ENCODE measurements at places on chromosomes 11 and 22.

GRCh38 chr11:36273110-36273509 is 16.1 kb downstream of the COMMD9 start:
- no peak for DNase-seq

DNA sequence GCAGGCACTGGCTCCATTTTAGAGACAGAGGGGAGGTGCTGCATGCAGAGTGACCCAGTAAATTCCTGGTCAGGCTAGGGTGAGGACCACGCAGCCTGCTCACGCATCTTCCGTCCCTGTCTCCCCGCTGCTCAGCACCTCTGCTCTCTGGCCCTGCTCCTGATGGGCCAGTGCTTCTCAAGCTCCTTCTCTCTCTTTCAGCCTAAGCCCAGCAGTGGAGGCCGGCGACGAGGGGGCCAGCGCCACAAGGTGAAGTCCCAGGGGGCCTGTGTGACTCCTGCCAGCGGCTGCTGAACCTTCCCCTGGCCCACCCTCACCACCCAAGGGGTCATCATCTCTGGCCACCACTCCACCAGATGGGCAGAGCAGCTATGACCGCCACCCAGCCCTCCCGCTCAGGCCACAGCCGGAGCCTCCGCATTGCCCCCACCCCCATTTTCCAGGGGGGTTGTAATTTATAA is 24.7 kb downstream of the GTPBP1 start:
- DNase-seq, result no peak

DNA sequence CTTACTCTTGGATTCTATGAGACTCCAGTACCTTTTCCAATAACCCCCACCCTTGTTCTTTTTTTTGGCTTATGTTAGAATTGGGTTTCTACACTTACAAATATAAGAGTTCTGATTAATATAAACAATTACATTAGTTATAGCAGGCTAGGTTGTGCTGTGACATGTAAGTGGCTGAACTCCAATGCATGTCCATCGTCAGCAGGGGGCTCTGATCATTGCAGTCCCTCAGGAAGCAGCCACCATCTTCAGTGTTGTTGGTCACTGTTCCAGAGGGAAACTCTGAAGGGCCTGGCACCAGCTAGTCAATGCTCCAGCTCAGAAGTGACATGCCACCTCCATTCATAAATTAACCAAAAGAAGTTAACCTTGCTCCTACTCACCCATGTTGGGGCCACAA is 5.6 kb downstream of the LIPT2 start:
- DNase-seq, result no peak

GRCh38 chr11:66115638-66116301 is 45.7 kb downstream of the PACS1 start:
- no peak for DNase-seq
